ENCODE measurements at places on chromosomes 1 and 21. TPM values are rescaled to one million over a fixed set of nuclear protein-coding genes. Genes with fewer than 3 reads are reported as not detected.

TNFSF18 gene
- total RNA-seq = not detected

PDE4B gene
- 19.4 TPM for total RNA-seq

GRCh38 chr1:175390081-175390481, 197.5 kb upstream of the KIAA0040 start:
- DNase-seq = no peak

GRCh38 chr21:36690628-36691554, 8.0 kb upstream of the SIM2 start:
- DNase-seq = no peak

- no peak for DNase-seq
Measured at GRCh38 chr21:36697060-36697850, 1.7 kb upstream of the SIM2 start.

GRCh38 chr1:169623132-169623926, 6.6 kb downstream of the SELP start:
- DNase-seq = no peak

DNA sequence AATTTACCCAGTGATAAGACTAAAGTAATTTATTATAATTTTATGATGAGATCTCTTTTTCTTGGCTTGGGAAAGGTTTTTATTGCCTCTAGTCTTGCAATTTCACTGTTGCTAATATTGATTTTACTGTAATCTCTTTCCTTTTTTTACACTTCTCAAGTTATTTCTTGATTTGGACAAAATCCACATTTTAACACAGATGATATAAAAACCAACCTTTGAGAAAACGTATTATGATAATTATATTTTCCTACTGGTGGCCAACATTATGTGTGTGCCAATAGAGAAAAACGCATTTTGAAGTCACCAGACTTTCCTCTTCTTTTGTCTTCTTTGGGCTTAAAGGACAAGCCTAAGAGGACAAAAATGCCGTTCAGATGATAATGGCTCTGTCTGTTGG, 314.9 kb downstream of the PRDM2 start:
- DNase-seq = no peak

FAM151A gene
- total RNA-seq = 1.2 TPM

DNA sequence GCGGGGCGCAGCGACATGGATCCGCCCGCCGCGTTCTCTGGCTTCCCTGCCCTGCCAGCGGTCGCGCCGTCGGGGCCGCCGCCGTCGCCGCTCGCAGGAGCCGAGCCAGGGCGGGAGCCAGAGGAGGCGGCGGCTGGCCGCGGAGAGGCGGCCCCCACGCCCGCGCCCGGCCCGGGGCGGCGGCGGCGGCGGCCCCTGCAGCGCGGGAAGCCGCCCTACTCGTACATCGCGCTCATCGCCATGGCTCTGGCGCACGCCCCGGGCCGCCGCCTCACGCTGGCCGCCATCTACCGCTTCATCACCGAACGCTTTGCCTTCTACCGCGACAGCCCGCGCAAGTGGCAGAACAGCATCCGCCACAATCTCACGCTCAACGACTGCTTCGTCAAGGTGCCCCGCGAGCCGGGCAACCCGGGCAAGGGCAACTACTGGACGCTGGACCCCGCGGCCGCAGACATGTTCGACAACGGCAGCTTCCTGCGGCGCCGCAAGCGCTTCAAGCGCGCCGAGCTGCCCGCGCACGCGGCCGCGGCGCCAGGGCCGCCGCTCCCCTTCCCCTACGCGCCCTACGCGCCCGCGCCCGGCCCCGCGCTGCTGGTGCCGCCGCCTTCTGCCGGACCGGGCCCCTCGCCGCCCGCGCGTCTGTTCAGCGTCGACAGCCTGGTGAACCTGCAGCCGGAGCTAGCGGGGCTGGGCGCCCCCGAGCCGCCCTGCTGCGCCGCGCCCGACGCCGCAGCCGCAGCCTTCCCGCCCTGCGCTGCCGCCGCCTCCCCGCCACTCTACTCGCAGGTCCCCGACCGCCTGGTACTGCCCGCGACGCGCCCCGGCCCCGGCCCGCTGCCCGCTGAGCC, 459 bp downstream of the FOXE3 start:
- no peak for DNase-seq

RPS6KC1 gene
- total RNA-seq = 9.5 TPM

PLEKHN1 gene
- not detected for total RNA-seq

DNA sequence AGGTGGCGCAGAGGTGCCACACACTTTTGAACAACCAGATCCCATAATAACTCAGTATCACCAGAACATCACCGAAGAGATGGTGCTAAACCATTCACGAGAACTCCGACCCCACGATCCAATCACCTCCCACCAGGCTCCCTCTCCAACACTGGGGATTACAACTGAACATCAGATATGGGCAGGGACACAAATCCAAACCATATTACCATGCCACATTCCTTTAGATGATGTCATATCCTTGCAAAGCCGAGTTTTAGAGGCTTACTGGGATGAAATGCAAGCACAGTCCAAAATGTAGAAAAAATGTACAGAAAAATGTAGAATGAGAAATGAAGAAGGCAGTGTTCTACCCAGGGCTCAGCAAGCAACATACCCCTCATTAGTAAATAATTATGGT, 64.7 kb downstream of the SGIP1 start:
- DNase-seq = no peak

DNA sequence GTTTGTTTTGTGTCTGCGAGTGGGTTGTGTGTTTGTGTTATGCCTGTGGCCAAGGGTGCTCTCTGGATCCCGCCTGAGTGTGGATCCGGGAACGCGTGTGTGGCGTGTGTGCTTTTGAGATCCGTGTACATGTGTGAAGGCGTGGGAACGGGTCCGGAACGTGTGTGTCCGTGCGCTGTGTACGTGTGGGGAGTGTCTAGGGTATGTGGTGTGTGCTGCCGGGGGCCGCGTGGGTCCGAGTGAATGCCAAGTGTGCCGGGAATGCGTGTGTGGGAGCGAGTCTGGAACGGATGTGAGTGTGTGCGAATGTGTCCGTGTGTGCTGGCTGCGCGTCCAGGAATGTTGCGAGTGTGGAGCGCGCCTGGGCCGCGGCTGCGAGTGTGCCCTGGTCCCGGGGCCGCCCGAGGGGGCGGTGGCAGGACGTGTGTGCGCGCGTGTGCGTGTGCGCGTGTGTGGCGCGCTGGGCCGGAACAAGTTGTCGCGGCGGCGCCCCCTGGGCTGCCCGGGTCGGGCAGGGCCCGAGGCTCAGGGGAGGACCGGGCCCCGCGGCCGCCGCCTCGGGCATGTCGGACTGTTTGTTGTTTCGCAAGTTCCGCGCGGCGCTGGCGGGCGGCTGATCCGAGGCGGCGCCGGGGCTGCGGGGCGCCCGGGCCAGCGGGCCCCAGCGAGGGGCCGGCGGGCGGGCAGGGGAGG, 953 bp downstream of the PTPRU start:
- peak; percentile 79 for DNase-seq

DNA sequence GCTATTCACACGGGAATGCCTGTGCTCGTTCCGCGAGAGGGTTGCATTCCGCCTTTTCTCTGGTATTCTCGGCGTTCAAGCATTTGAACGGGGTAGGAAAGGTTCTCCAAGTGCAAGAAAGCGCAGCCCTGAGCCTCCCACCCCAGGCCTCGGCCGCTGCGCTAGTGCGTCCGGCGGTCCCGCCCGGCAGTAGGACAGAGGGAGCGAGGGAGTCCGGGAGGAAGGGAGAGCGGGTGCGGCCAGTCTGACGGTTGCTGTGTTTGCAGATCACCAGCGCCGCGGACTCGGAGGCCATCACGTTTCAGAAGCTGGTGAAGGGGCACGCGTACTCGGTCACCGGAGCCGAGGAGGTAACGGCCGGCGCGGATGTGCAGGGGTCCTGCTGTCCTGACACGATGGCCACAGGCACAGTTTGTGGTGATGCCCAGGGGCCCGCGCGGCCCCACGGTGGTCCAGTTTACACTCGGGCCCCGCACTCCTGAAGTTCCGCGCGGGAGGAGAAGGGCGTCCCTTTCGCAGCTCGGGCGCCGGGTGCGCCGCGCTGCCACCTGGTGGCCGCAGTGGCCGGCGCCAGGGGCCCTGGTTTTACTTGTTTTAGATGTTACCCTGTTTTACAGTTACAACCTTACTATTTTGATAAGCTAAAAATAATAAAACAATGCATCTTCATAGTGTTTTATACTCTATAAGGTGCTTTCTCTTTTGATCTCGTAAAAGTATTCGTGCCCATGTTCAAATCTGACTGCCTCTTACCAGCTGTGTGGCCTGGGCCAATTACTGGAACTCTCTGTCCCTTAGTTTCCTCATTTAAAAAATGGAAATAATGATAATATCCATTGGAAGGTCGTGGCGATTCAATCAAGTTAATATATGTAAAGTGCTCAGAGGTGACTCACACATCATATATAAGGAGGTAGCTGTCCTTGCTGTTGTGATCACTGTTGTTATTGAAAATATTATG, 36.7 kb downstream of the CAPN2 start:
- peak; percentile 84 for DNase-seq

DNA sequence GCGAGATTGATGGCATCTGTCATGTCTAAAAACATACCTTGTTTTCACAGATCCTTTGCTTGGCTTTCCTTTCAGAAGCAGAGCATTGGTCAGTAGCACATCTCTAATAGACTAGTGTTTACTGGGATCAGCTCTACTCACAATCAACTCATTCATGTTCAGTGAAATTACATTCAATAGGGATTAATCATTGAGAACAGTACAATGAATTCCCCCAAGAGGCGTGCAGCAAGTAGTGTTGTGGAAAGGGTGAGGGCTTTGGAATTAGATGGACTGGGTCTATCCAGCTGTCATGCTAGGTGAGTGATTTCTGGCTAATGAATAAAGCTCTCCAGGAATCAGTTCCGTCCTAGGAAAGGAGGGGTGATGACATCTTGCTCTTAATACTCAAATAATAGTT, 155.2 kb upstream of the COA6 start:
- no peak for DNase-seq

- DNase-seq = no peak
Measured at GRCh38 chr1:108644984-108645383, 15.9 kb downstream of the HENMT1 start.

- DNase-seq = no peak
Measured at GRCh38 chr1:156933136-156933535, 12.7 kb downstream of the LRRC71 start.

- no peak for DNase-seq
Measured at GRCh38 chr1:78432016-78432415, 58.8 kb upstream of the PTGFR start.

DNA sequence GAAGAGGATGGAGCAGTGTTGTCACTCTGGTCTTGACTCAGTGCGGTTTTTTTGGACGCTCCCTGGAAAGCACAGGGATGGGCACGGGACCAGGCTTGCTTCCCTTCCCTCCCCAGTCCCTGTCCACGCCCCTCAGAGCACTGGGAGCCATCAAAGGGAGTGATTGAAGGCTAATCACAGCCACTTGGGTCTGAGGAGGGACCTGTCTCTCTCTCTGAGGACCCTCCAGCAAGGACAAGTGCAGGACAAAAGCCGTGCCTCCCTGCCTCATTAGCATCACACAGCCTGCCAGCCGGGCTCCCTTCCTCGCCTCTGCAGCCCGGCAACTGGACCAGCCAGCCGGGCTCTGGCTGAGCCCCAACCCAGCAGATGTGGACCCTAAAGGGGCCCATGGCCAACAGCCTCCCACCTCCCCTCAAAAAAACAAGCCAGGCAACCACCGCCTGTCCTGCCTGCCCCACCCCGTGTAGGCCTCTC, 18.6 kb upstream of the PDZK1IP1 start:
- no peak for DNase-seq

DNA sequence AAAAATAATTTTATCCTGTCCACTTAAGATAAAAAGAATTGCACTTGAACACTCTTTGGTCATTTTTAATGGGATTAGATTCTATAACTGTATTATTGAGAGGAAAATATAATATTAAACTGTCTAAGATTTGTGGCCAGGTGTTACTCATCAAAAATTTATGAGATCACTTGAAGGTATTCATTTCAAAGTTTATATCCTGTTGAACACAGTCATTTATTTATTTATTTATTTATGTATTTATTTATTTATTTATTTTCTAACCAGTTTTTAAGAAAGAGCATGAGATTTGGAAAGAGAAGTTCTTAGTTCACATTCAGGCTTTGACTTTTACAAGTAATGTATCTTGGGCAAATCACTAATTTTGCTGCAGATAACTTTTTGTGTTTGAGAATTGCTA, 692.7 kb downstream of the LTN1 start:
- no peak for DNase-seq

DNA sequence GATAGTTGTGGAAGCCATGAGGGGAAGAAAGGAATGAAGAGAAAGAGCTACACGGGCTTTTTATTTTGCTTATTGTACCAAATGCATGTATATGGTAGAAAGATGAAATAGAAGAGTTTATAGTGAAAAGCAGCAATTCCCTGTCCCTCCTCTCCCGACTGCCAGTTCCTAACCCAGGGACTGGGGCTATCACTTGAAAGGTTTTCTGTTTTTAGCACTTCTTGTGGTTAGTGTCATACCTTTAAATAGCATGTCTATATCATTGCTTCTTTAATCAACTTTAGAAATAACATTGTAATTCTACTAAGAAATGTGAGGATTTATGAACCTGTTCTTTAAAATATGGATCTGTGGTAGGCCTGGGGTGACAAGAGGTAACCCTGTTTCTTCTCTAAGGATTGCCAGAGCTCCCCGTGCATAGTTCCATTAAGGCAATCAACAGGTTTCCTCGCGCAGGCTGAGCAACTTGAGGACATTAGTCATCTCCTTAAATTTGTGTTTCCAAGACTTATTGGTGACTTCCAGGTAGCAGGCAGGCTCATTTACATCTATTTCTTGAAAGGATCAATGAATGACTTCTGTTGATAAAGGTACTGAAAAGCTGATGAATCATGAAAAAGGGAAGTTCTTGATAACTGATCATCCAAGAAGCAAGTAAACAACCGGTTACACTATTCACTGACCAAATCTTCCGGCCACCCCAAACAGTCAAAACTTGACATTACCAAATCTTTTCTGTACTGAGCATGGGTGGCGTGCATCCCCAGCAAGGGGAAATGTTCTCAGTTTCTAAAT, 37.8 kb upstream of the S1PR1 start:
- no peak for DNase-seq

ADCY10 gene
- 0.47 TPM for total RNA-seq
